Stimulated activated CD4-positive, alpha-beta T cell treated with anti-CD3 and anti-CD28 coated beads, Interleukin-4, amount 100 ng/mL, for 1 hour (primary cell): ENCODE measurements at places on chromosomes 12 and 14.

DNA sequence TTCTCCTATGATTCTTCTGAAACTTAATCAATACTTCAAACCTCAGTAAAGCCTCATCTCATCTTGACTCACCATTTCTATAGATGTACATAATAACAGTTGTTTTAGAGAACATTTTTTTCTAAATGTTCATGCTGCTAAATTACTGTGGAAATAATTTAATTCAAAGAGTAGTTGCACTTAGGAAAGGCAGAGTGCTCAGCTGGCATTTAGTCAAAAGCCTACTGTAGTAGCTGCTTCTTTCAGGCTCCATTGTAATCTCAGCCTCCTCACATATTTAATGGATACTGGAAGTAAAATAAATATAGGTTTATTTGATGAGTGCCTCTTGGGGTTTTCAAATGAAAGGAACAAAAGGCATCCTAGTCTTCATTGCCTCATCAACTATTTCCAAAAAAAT lies 325.0 kb downstream of the CCER1 start:
- DNase-seq, result no peak

- no peak for DNase-seq
Observed at GRCh38 chr14:60196291-60196690, 31.1 kb upstream of the DHRS7 start.

DNA sequence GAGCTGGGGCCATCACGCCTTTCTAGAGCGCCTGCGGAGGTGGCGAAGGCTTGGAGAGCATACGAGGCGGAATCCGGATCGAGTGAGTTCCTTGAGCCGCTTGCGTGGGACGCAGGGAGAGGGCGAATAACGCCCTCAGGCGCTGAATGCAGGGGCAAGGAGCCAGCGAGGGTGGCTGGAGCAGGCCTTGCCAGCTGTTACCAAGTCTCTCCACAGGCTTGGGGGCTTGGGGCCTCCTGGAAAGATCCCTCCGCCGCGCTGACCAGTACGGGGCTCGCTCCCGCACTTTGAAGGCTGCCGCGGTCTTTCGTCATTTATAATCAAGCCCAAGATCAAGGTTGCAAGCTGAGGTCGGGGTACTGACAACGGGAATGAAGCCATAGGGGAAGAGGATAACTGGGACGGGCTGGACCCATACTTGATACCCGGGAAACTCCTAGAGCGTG lies 1.2 kb downstream of the FLRT2 start:
- no peak for DNase-seq

DNA sequence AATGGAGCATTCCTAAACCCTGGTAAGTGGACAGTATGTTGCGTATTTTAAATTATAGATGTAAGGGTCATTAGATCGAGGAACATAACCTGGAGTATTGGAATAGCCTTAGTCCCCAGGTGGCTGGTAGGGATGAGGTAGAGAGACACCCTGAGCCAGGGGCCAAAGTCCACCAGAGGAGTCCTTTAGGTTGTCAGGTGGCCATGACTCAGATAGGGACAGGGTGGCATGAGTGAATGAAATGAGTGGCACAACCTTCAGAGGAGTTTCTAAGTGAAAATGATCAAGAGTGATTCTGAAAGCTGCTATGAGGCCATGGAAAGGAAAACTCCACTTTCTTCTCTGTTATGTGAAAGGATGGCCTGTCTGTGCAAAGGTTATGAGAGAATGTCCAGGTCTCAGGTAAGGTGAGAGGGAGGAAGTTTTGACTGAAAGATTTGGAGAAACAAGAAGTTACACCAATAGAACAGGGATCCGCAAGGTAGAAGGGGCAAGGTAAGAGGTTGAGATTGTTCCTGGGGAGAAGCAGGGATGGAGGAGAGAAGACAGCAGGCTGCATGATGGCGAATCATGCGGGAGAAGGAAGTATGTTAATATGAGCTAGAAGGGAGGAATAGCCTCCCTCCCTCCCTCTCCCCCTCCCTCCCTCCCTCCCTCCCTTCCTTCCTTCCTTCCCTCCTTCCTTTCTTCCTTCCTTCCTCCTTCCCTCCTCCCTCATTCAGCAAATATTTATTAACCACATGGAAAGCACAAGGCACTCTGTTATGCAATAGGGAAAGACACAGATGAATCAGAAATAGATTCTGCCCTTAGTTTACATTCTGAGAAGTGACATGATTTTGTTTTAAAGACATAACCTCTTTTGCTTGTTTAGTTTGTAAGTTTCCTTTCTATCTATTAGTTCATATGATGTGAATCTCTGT lies 14.0 kb upstream of the RIPK3 start:
- DNase-seq, result no peak

DNA sequence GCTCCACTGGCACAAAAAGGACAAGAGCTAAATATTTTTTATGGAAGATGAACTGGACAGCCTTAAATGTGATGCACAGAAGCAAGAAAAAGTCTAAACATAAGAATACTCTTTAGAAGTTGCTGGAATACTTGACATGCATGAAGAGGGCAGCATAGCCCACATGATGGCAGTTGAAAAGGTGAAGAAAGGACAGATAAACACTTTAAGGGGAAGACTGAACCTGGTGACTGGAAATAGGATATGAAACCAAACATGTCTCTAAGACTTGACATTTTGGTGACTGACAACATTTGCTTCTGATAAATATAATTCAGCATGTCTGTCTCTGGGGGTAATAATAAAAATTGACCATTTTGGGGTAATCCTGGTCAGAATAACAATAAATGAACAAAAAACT lies 273.1 kb downstream of the CCDC91 start:
- DNase-seq, result no peak
